ENCODE measurements at places on chromosomes 3 and 15. TPM values are rescaled to one million over a fixed set of nuclear protein-coding genes. Genes with fewer than 3 reads are reported as not detected.

The PAQR5 gene
- 2.0 TPM for total RNA-seq

The EMC7 gene
- 79.6 TPM for total RNA-seq

The CACNA2D3 gene
- 0.41 TPM for total RNA-seq

The SLC22A14 gene
- total RNA-seq = 0.13 TPM

The ZBTB38 gene
- total RNA-seq = 46.7 TPM

The CADPS gene
- total RNA-seq = not detected

The TM4SF4 gene
- total RNA-seq = 0.46 TPM

The TMA7 gene
- total RNA-seq = 175 TPM

The SRGAP3 gene
- 0.82 TPM for total RNA-seq

The IMPG2 gene
- 0.10 TPM for total RNA-seq

The SCAANT1 gene
- total RNA-seq = not detected

The EOMES gene
- total RNA-seq = 2.5 TPM

The CNTN3 gene
- not detected for total RNA-seq

The TGM4 gene
- total RNA-seq = 0.46 TPM

Measured in Panc1 (cell line).